Effector CD8-positive, alpha-beta T cell (primary cell): ENCODE measurements at places on chromosomes 2 and 18.
A peak's percentile ranks its signal among the peaks of the same experiment; 100 is the strongest.

- DNase-seq: no peak
These were observed 252.3 kb downstream of the MBD5 start for GRCh38 chr2:148273158-148273691.

DNA sequence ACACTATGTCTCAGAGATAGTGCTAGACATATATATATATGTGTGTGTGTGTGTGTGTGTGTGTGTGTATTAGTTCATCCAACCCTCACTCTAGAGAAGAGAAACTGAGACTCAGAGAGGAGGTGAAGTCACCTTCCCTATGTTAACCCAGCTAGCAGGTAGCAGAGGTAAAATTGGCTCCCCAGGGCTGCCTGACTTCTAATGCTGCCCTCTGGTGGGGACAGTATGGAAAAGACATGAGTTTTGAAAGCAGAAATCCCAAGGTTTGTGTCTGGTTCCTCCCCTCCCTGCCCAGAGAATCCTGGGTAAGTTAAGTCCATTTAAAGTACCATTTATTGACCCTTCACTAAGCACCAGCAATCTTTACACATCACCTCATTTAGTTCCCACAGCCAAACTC is 137.7 kb downstream of the THNSL2 start:
- no peak for DNase-seq

- DNase-seq: peak; percentile 11
These were observed 162.0 kb downstream of the RTP5 start for GRCh38 chr2:242031481-242032019.

DNA sequence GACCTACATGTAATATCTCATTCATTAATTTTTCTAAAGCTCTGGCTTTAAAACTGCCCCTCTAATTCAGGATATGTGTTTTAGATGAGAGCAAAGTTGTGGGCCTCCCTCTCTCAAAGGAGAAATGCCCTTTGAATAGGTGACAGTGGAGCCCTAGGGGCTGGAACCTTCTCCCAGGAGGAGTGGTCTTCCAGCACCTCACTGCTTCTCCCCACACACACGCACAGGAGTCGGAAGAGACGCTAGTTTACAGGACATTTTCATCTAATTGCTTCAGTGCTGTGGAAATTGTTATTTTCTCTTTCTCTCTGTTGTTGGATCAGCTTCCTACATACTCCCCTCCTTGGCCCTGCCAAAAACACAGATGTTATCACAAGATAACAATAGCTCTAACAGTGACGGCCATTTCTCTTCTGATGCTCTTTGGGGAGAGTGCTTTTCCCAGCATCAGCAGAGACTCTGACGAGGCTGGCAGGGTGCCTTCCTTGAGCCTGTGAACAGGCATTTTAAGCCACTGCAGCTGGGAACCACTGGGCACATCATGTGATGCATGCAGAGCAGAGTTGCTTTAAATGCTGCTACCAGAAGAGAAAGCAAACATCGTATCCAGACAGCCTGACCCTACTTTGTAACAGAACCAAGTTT is 209.4 kb upstream of the SP5 start:
- DNase-seq: no peak

- no peak for DNase-seq
These were observed 105.6 kb upstream of the NOL4 start for GRCh38 chr18:34330308-34330707.

DNA sequence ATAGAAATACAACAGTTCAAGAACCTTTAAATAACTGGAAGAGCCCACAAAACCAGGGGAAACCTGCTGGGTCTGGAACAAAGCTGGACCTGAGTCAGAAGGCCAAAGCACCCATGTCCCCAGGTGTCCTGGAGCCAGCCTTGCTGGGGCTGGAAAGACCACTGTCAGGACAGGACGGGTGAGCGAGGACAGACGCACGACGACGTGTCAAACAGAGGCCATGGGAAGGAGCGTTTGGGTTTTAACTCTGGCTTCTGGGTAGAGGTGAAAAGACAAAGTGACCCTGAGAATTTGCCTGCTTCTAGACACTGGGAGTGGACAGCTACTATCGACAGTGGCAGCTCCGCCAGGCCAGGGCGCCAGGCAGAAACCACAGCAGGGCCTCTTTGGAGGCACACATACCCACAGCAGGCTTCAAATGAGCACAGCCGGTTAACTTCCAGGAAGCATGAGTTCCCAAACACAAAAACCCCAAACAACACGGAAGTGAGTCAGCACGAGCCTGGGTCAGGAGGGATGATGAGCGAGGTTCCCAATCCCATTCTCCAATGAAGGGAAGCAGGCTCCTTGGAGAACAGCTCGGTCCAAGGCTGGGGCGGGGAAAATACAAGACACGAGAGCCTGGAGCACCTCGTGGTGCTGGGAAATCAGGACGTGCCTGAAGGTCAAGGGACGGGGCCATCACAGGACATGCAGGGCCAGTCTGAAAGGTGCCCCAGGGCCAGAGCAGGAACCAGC is 208.0 kb downstream of the TWIST2 start:
- no peak for DNase-seq

DNA sequence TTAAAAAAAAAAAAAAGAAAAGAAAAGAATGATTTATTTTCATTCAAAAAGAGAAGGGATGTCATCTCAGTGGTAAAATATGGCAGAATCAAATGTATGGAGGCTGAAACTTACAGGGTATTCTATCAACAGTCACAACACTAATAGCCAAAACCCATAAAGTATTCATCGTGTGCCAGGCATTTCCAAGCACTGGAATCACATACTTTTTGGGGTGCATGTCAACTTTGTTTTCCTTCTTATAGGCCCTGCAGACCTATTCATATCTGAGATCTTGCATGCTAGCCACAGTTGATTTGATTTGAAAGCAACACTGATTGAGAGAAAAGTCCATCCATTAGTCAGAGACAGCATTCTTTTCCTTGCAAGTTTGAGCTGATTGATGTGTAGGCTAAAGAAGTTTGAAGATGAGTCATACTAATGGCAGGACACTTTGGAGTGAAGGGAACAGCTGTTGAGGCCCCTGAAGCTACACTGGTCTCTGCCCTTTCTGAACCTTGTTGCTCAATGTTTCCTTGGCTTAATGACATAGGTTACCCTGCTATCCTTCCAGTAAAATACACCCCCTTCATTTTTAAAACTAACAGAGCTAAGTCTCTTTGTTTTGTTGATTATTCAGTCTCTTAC is 22.0 kb downstream of the KATNAL2 start:
- DNase-seq: no peak

DNA sequence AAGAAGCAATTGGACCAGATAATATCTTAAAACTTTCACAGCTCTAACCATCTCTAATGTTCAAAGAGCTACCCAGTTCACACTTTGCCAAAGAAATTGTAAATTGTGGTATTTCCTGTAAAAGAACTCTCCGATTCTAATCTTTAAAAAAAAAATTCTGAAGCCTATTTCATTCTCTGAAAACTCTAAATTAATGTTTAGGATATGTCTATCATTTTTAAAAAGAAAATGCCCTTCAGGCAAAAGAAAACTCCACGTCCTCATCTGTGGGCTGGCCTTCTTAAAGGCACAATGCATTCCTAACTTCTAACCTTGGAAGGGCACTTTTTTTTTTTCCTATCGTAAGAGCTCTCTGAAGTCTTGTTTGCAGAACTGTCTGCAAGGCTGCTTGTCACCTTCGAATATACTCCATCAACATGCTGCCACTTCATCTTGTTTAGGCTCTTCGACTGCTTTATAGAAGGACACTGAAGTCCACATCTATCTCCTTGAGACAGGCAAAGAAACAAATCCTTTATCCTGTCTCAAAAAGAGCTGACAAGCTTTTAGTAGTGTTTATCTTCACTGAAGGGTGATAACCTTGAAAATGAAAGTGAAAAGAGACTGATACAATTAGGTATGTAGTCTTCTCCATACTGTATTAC is 124.3 kb upstream of the SLC39A10 start:
- no peak for DNase-seq

GRCh38 chr2:155218945-155219344 is 520.5 kb downstream of the KCNJ3 start:
- DNase-seq: no peak

GRCh38 chr2:96324721-96325040 is 436 bp upstream of the ITPRIPL1 start:
- DNase-seq: no peak
